ENCODE measurements at places on chromosomes 1 and 21.

- DNase-seq: no peak
Measured at GRCh38 chr1:26580116-26580515, 50.6 kb downstream of the RPS6KA1 start.

GRCh38 chr1:172390683-172391551, 29.6 kb upstream of the C1orf105 start:
- no peak for DNase-seq

- no peak for DNase-seq
Measured at GRCh38 chr1:223748405-223748772, 36.0 kb downstream of the CAPN2 start.

- DNase-seq: no peak
Measured at GRCh38 chr1:38038861-38039260, 7.7 kb downstream of the POU3F1 start.

- DNase-seq: no peak
Measured at GRCh38 chr1:203168991-203169390, 6.6 kb downstream of the MYBPH start.

DNA sequence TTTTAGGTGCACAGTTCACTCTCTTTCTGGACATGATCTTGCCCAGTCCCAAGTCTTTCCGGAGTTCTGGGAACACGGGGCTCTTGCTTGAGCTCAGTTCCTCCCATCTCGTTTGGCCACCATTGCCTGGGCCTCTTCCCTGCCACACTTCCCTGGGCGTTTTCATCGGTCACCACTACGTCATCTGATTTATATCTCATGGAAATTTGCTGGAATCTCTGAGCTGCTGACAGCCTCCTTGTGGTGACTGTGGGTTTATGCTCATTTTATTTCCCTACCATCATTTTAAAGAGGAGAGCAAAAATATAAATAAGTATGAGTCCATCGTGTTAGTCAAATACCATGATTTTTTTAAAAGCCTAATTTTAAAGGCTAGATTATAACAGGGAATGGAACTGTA, 449.1 kb upstream of the KAZN start:
- no peak for DNase-seq

All from anterior cingulate cortex (tissue), 58 donors.